ENCODE measurements at places on chromosomes 4 and X.

GRCh38 chr4:25757452-25757851 is 101.8 kb downstream of the SLC34A2 start:
- DNase-seq, result no peak

- no peak for DNase-seq
Observed at GRCh38 chr4:186701273-186701672, 22.4 kb downstream of the FAT1 start.

GRCh38 chr4:87232216-87232615 is 11.8 kb upstream of the KLHL8 start:
- no peak for DNase-seq

- DNase-seq, result peak; percentile 64
Observed at GRCh38 chr4:82898322-82899243, 2.0 kb upstream of the THAP9 start.

DNA sequence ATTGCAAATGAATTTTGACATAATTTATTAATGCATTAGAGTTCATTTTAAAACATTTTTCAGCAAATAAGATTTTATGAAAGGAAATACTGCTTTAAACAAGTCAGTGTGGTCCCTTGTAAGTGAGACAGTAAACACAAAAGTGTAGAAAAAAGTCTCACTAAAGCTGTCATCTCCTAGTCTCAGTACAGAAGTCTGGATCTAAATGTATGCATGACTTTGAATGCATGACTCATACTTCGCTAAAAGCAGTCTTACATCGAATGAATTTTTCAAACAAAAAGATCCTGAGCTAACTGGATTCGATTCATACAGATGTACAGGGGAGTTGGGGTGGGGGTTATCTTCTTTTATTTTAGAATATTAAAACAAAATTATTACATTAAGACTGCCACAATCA is 207.4 kb upstream of the VCX start:
- DNase-seq, result no peak

- no peak for DNase-seq
Observed at GRCh38 chr4:15781427-15782095, 3.4 kb downstream of the CD38 start.

DNA sequence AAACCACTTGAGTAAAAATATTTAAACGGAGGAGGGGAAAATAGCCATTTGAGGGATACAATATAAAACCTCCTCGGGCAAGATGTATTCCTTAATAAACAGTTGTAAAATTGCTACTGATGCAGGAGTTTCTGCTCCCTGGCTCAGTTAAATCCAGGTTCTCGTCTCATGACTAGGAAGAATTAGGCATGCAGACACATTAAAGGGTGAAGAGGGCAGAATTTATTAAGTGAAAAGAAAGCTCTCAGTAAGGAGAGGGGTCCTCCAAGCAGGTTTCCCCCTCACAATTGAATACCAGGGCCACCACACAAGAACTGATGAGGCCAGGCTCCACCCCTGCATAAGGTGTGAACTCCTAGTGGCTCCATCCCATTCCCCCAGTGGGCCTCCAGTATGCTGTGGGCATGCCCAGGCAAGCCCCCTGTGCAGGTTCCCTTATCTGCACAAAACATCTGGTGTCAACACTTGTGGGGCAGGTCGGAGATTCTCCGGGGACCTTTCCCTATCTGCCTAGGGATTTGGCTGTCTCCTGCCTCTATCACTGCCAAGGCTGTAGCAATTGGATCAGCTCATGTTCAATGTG is 80.4 kb downstream of the HS6ST2 start:
- peak; percentile 14 for DNase-seq

DNA sequence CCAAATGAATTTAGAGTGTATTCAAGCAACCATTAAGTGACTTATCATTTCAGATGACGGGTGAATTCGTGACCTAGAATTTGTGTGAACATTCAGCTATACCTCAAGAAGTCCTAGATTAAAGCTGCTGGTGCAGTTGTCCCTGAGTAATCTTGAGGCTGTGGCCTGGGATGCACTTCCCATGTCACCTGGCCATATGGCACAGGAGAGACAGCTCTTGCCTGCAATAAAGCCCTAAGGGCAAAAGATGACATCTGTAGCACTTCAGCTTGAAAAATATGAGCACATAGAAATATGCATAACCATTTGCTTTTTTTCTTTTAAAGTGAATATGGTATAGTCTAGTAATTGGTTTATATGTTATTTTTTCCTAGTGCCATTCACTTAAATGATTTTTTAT is 125.8 kb downstream of the FHDC1 start:
- no peak for DNase-seq

GRCh38 chr4:176001151-176002006 is 64.3 kb upstream of the WDR17 start:
- no peak for DNase-seq

DNA sequence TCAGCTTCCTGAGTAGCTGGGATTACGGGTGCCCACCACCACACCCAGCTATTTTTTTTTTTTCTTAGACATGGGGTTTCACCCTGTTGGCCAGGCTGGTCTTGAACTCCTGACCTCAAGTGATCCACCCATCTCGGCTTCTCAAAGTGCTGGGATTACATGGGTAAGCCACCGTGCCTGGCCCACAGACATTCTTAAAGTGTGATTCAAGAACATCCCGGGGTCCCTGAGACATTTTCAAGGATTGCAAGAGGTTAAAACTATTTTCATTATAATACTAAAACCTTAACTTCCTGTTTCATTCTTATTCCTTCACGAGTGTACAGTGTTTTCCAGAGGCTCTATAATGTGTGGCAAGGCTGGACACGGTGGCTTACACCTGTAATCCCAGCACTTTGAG is 318.7 kb downstream of the CAMK2D start:
- DNase-seq, result no peak

DNA sequence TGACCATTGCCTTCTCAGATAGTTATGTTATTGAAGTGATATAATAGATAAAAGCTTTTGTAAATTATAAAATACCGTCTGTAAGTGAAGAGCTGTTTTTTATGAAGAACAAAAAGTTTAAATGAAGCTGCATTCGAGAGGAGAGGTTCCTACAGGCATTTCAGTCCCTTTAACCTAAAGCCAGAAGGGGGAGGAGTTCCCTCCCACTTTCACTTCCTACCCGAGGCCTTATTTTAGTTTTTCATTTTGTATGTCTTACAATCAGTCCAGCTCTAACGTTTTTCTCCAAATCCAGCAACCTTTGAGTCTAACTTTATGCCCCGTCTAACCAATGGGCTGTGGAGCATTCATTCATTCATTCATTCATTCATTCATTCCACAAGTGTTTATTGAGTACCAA is 16.5 kb upstream of the SOX3 start:
- no peak for DNase-seq

DNA sequence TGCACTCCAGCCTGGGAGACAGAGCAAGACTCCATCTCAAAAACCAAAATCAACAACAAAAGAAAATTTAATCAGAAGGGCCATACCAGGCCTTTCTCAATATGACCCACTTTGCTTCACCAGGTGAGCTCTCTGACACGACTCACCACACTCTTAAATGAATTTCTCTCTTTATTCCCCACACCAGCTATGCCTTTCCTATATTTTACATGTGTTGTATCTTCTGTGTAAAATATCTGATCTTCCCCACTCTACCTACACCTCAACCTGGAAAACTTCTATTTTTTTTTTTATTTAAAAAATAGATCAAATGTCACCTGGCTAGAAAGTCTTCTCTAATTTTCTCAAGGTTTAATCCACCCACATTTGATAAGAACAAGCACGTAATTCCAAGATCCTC is 77.6 kb upstream of the SLC39A8 start:
- DNase-seq, result no peak

DNA sequence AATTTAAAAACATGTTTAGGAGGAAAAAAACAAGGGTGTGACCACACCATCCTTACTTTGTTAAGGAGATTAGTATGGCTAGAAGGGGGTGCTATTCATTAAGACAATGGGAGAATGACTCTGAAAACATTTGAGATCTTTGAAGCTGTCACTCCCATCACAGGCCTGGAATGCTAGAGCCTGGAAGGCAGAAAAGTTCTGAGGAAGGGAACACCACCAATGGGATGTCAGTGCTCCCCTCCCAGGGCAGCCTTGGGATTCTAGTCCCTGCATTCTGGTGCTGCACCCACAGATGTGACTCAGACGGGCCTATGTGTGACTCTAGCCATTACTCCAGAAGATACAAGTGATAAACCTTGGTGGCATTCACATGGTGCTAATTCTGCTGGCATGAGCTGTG is 162.2 kb upstream of the ANXA10 start:
- no peak for DNase-seq

DNA sequence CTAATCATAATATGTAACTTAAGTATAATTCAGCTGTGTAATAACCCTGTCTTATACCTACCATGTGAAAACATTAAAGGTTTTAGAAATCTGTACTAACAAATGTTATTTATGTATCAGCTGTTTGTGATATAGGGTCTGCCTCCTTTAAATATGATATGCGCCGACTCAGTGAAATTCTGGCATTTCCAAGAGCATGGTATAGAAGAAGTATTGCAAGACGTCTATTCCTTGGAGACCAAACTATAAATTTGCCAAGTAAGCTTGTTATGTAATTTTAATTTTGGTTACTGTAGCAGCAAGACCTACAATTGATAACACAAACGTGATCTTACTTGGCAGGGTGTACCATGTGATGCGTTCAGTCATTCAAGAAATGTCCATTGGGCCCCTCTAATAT is 32.3 kb upstream of the ADAD1 start:
- no peak for DNase-seq

DNA sequence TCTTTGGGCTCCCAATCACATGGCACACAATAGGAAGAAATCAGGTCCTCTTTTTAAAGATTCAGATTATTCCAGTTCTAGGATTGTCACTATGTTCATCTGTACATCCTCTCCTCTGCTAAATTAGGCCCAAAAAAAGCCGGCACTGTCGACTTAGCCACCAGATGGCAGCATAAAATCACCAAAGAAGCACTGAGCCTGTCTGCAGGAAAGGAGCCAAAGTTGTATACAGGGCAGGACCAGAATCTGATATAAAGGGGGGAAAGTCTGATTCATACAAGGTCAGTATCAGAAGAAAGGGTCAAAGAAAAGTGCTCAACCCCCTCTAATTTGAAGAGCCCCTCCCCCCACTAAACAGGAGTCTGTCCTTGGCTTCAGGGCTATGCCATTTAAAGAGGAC is 292.5 kb downstream of the CHIC1 start:
- DNase-seq, result peak; percentile 68

- no peak for DNase-seq
Observed at GRCh38 chrX:15072880-15073279, 197.0 kb downstream of the ASB9 start.

DNA sequence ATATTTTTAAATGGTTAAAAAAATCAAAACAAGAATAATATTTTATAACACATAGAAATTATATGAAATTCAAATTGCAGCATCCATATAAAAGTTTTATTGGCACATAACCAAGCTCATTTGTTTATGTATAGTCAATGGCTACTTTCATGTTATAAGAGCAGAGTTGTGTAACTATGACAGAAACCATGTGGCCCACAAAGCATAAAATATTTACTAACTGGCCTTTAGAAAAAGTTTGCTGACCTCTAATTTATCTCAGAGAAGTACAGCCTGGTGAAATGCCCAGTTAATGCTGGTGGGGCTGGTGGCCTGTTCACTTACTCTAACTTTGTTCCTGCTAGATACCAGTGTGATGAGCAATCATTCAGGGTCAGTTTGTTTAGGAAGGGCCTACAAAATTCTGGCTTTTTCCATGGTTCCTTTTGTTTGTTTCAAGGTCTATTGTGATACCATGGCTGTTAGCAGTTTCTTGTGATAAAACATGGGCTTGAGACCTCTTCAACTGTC is 104.6 kb downstream of the PPP1R2C start:
- DNase-seq, result no peak

DNA sequence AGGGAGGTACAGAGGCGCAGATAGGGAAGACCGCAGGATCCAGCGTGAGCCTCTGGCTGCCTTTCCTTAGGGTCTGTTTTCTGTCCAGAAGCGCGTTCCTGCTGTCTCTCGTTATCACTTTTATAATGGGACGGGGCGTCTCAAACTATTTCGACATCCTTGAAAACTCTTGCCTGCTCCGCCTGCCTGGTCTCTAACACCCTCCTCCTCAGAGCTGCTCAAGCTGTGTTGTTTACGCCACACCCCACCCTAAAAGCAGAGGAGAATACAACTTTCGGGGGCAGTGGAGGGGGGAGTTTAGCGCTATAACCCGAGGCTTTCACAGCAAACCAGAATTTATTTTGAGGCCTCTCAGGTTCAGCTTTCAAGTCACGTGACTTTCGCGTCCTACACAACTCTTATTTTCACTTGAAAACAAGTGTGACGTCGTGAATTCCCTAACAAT is 646 bp upstream of the FAM3A start:
- peak; percentile 71 for DNase-seq

GRCh38 chr4:81555489-81555888 is 83.8 kb upstream of the RASGEF1B start:
- no peak for DNase-seq

GRCh38 chrX:151796576-151796975 is 62.0 kb downstream of the CNGA2 start:
- no peak for DNase-seq

DNA sequence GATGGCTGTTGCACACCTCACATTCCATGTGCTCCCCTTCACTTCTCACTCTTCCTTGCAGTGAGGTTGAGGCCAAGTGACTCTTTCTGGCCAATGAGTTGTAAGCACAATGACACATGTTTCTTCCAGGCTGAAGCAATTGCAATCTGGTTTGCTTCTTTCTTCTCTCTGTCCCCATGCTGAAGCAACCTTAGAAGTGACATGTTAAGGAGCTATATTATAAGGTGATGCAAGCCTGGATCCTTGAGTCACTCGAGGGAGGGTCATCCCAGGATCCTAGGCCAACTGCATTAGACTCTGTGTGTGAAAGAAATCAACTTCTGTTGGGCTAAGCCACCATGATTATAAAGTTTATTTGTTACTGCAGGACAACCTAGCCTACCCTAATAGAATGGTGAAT is 45.5 kb upstream of the HS3ST1 start:
- no peak for DNase-seq

DNA sequence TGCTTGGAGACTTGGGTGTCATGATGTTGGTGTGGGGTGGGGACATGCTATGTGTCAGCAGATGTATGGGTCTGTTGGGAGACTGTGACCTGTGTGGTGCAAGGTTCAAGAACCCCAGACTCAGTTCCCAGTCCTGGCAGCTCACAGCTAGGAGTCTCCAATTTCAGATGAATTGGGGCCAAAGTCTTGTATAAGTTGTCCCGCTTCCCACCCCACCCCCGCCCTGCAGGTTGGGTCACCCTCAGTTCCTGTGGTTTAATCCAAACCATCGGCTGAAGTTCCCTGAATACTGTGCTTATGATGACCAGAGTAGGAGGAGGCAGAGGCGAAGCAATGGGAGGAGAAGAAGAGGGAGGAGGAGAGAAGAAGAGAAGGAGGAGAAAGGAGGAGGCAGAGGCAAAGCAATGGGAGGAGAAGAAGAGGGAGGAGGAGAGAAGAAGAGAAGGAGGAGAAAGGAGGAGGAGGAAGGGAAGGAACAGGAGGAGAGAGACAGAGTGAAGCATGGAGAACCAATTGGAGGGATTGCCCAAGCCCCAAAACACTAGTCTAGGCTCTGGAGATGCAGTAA is 112.6 kb downstream of the EFNB1 start:
- no peak for DNase-seq
